ENCODE measurements at places on chromosomes 7 and 10.
A peak's percentile ranks its signal among the peaks of the same experiment; 100 is the strongest.

GRCh38 chr7:105776068-105776790 is 100.2 kb downstream of the ATXN7L1 start:
- DNase-seq: no peak

DNA sequence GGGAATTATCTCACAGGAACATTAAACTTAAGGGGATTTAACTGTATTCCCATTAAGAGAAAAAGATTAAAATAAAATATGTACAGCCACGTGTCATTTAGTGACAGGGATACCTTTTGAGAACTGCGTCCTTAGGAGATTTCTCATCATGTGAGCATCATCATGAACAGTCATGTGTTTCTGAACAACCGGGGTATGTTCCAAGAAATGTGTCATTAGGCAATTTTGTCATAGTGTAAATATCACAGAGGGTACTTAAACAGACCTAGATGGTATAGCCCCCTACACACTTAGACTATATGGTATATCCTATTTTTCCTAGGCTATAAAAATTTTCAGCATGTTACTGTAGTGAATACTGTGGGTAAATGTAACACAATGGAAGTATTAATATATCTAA is 840.3 kb downstream of the CNTNAP2 start:
- DNase-seq: no peak

DNA sequence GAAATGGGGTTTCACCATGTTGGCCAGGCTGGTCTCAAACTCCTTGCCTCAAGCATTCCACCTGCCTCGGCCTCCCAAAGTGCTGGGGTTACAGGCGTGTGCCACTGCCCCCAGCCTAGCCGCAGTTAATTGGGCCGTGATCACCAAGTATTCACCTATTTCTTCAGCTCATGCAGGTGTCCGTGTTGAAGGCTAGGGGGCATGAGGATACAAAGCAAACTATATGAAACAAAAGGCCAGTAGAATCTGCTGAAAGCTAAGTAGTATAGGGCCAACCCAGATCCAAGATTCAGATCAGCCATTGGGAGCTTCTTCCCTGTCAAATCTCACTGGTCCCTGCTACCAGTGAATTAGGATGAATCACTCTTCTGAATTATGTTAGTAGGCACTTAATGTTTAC is 73.4 kb downstream of the LRRC4 start:
- DNase-seq: no peak

DNA sequence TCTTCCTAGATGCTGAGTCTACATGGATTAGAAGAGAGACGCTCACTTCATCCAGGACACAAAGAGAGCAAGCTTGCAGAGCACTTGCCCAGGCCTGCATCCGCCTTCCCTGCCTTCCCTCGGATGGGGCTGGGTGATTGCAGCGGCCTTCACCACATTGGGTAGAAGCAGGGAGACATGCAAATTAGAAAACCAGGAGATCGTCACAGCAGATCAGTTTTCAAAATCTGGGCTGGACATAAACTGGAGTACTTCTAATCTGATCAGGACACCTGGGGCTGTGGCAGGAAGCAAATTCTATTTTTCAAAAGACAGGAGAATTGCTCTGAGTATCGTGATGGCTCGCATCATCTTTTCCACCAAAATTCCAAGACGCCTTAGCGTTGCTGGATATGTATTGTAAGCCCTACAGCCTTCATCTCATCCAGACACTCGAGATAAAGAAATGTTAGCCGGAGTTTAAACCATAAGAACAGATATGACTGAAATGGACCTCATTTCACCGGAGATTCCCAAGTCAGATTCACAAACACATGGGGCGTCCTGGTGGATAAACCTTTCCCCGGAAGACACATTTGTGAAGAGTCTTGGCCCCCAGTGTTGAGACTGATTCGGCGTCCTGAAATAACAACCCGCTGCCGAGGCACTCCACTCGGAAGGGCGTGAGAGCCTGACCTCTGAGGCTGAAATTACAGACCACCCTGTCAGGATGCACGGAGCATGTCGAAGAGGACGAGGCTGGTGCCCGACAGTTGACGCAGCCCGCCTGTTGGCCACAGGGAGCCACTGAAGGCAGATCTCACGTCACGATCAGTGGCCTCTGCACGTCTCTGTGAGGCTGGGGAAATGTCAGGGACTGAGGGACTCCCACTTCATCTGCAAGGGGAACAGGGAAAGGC is 91.2 kb upstream of the PARD3 start:
- DNase-seq: no peak

DNA sequence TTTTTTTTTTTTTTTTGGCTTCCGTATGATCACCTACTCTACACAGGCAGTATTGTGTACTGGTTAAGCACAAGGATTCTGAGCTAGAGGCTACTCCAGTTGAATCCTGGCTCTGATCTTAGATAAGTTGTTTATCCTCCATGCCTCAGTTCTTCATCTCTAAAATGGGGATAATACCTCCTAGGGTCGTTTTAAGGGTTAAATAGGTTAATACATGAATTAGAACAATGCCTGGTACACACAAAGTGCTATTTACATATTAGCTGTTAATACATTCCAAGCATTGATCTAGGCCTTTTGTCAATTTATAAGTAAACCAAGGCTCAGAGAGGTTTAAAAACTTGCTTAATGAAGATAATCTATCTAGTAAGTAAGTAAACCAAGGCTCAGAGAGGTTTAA is 59.0 kb downstream of the ST7 start:
- DNase-seq: no peak

DNA sequence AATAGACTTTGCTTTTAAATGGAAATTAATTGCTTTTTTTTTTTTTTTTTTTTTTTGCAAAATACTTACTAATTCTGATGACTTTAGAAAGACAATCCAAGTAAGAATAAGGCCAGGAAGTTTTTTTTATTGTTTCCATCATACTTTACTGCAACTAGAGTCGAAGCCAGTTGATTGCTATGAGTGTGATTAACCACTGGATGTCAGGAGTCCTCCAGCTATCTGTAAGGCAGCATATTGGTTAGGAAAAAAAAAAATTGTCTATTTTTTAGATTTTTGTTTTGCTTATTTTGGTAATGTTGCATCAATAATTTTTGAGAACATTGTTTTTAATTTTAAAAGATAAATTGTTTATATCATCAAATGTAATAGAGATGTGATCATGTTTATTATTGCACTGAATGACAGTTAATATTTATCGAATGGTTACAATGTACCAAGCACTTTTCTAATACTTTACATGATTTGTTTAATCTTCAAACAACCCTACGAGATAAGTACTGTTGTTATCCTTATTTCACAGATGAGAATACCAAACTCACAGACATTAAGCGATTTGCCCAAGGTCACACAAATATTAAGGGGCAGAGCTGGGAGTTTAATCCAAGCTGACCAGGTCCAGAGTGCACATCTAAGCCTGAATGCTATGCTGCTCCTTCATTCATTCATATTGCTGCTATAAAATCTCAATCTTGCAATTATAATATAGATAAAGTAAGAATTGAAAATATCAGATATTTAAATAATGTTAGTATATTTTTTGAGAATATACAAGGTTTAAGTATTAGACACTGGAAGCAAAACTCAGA is 19.9 kb upstream of the LMOD2 start:
- no peak for DNase-seq

- DNase-seq: no peak
Measured at GRCh38 chr7:112996331-112996871, 90.2 kb downstream of the GPR85 start.

GRCh38 chr7:32891043-32891799 is at the start of gene KBTBD2:
Gene KBTBD2 (minus strand): TSS chr7:32891760. CDS start chr7:32879604, 12,156 bp downstream.
- peak; percentile 58 for DNase-seq

GRCh38 chr7:102860351-102860811 is 52.4 kb upstream of the LRRC17 start:
- no peak for DNase-seq

- no peak for DNase-seq
Measured at GRCh38 chr10:42933448-42934340, 143.2 kb upstream of the RET start.

DNA sequence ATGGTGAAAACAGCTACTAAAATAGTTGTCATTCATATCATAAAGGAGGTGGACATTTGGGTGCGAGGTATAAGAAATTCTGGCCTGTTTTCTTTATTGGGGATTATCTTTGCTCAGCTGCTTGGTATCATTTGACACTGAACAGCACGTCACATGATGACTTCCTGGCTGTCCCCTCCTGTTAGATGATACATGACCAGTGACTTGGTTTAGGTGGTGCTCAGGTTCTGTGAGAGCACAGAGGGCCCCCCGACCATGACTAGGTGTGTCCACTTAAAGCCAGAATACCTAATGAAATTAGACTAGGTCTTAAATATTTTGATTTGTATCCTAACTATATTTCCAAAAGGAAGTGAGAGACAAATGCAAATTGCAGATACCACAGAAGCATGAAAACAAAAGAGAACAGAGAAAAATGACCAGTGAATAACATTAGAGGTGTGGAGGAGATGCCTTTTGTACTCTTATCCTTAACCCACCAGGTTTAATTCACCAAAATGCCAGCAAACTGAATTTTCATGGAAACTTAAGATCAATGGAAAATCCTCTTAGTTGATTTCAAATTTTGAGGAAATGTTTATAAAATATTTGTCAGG is 50.6 kb upstream of the GJD4 start:
- DNase-seq: no peak

- DNase-seq: no peak
Measured at GRCh38 chr10:75013522-75013921, 97.9 kb upstream of the SAMD8 start.

GRCh38 chr10:81108516-81109199 is 571.0 kb downstream of the SH2D4B start:
- no peak for DNase-seq

DNA sequence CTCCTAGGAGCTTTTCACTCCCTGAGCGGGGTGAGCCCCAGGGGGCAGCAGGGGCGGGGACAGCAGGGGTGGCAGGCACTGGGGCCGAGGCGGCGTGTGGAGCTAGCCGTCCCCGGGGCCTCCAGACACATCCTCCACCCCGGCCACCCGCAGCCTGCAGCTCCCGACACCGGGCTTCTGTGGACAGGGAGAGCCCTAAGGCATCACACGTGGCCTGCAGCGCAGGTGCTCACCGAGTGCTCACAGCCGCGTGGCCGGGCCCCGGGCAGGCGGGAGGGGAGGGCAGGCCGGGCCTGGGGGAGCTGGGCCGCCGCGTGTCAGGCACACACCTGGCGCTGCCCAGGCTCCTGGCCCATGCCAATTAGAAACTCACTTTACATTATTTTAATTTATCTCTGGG is 51.4 kb downstream of the MICALL2 start:
- no peak for DNase-seq

- DNase-seq: no peak
Measured at GRCh38 chr10:4310172-4310571, 515.8 kb upstream of the AKR1E2 start.
